ENCODE measurements at places on chromosomes 6 and 20.

GRCh38 chr6:111763381-111763780 lies 109.9 kb downstream of the FYN start:
- no peak overlapping the region for H3K4me3 ChIP-seq
- DNase-seq: no peak
- H3K27me3 ChIP-seq: no peaks in the 10 kb centered on the region
- H3K27ac ChIP-seq: no peak overlapping the region
- H3K4me1 ChIP-seq: peaks cover 56% of the 10 kb centered on the region
- no peaks in the 10 kb centered on the region for H3K36me3 ChIP-seq

- H3K36me3 ChIP-seq: no peaks in the 10 kb centered on the region
- no peaks in the 10 kb centered on the region for H3K4me1 ChIP-seq
- H3K27ac ChIP-seq: no peak overlapping the region
- H3K27me3 ChIP-seq: no peaks in the 10 kb centered on the region
- no peak overlapping the region for H3K4me3 ChIP-seq
- DNase-seq: no peak
These were observed 531.0 kb downstream of the EPHA7 start for GRCh38 chr6:92888316-92888715.

GRCh38 chr20:50744143-50744792 lies 12.9 kb downstream of the PARD6B start:
- peak overlapping the region; percentile 65 for H3K27ac ChIP-seq
- peak; percentile 96 for DNase-seq
- no peaks in the 10 kb centered on the region for H3K27me3 ChIP-seq

DNA sequence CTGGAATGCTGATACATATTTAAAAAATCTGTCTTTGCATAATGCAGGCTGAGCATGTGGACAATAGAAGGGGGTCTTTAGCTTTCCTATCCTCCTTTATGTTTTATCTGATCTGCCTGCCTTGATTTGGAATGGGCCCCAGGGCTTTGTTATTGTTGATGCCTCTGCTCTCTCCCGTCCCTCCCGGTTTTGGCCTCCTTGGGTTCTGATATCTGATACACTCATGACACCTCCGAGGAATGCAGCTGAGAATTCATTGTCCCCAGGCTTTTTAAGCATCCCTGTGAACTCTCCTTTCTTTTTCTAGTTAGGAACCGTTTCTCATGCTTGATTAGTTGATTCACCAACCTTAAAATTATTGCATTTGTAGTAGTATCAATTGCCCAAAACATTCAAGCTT lies 185.5 kb upstream of the RALGAPA2 start:
- H3K27ac ChIP-seq: no peak overlapping the region
- no peak for DNase-seq
- H3K4me3 ChIP-seq: no peak overlapping the region
- H3K27me3 ChIP-seq: no peaks in the 10 kb centered on the region

- no peak overlapping the region for H3K4me3 ChIP-seq
- H3K27ac ChIP-seq: no peak overlapping the region
- DNase-seq: no peak
- H3K27me3 ChIP-seq: no peaks in the 10 kb centered on the region
These were observed 82.4 kb downstream of the RTN4IP1 start for GRCh38 chr6:106546691-106547414.

DNA sequence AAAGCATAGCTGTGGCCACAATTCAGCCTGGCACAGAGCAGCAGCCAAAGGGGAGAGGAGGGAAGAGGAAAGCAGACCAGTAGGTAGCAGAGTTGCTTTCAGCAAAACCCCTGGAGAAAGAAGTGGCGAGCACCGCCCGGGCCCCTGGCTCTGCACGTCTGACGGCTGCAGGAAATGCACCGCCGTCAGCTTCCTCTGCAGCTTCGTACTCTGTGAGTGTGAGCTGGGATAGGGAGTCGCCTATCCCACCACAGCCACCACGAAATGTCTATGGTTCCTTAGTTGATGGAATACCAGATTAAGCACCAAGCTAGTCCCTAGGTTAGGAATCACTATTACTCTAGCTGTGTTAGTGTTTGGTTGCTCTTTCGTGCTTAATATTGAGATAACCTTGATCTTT lies 79.9 kb upstream of the NAA20 start:
- H3K36me3 ChIP-seq: peaks cover 5% of the 10 kb centered on the region
- no peak overlapping the region for H3K4me3 ChIP-seq
- DNase-seq: no peak
- H3K4me1 ChIP-seq: peaks cover 23% of the 10 kb centered on the region

GRCh38 chr6:109075934-109076333 lies 18.7 kb downstream of the SESN1 start:
- no peaks in the 10 kb centered on the region for H3K27me3 ChIP-seq
- H3K4me1 ChIP-seq: peaks cover 54% of the 10 kb centered on the region
- peak overlapping the region; percentile 40 for H3K27ac ChIP-seq
- H3K36me3 ChIP-seq: no peaks in the 10 kb centered on the region
- H3K4me3 ChIP-seq: no peak overlapping the region
- DNase-seq: no peak

- no peak for DNase-seq
- H3K27me3 ChIP-seq: no peaks in the 10 kb centered on the region
- H3K4me1 ChIP-seq: peaks cover 6% of the 10 kb centered on the region
- H3K36me3 ChIP-seq: no peaks in the 10 kb centered on the region
- H3K4me3 ChIP-seq: no peak overlapping the region
- no peak overlapping the region for H3K27ac ChIP-seq
These were observed 23.9 kb downstream of the DUSP22 start for GRCh38 chr6:315921-316752.

GRCh38 chr6:84508981-84509380 lies 255.4 kb downstream of the TBX18 start:
- no peak overlapping the region for H3K27ac ChIP-seq
- no peaks in the 10 kb centered on the region for H3K4me1 ChIP-seq
- no peaks in the 10 kb centered on the region for H3K27me3 ChIP-seq
- no peak for DNase-seq
- no peak overlapping the region for H3K4me3 ChIP-seq

GRCh38 chr6:156160795-156161165 lies 616.4 kb upstream of the ARID1B start:
- peaks cover 13% of the 10 kb centered on the region for H3K4me1 ChIP-seq
- no peak overlapping the region for H3K4me3 ChIP-seq
- no peak for DNase-seq
- no peaks in the 10 kb centered on the region for H3K36me3 ChIP-seq
- H3K27me3 ChIP-seq: no peaks in the 10 kb centered on the region

DNA sequence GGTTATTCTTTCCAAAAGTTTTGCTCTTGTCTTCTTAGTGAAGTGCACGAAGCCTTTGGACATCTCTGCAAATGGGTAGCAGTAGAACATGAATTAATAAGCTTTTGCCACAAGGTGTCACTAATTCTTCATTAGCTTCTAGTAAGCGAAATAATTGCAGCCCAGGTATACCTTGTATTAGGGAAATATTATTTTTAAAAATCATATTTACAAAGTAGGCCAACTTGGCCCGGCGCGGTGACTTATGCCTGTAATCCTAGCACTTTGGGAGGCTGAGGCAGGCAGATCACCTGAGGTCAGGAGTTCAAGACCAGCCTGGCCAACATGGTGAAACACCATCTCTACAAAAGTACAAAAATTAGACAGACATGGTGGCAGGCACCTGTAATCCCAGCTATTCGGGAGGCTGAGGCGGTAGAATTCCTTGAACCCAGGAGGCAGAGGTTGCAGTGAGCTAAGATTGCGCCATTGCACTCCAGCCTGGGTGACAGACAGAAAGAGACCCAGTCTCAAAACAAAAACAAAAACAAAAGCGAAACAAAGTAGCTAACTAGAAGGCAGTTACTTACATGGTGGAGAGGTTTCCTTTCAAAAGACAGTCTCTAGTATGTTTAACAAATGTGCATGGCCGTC lies 8.8 kb upstream of the RSPH3 start:
- no peaks in the 10 kb centered on the region for H3K4me1 ChIP-seq
- H3K36me3 ChIP-seq: no peaks in the 10 kb centered on the region
- no peak for DNase-seq

DNA sequence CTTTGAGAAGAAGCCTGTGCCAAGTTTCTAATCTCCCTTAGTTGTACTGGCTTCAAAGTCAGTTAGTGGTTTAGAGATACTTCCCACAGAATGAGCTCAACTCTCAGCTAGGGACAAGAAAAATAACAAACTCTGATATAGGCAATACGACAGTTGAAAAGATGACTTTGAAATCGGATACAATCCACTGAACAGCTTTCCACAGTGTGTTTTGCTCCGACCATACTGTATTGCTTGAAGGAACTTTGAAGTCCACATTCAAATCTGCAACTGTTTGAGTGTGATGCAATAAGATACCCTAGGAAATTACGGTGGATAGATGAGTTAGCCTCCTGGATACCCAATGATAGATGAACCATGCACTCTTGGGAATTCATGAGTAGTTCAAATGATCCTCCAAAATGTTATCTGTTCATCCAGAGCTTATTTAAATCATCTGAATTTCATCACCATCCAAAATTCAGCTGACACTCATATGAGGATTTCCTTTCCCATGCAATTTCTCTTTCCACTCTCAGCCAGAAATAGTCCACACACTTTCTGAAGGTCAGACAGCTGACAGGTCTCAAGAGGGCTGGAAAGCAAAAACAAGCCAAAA lies 443.8 kb downstream of the HAO1 start:
- no peak overlapping the region for H3K4me3 ChIP-seq
- no peak overlapping the region for H3K27ac ChIP-seq
- H3K27me3 ChIP-seq: no peaks in the 10 kb centered on the region
- no peak for DNase-seq
- no peaks in the 10 kb centered on the region for H3K36me3 ChIP-seq

DNA sequence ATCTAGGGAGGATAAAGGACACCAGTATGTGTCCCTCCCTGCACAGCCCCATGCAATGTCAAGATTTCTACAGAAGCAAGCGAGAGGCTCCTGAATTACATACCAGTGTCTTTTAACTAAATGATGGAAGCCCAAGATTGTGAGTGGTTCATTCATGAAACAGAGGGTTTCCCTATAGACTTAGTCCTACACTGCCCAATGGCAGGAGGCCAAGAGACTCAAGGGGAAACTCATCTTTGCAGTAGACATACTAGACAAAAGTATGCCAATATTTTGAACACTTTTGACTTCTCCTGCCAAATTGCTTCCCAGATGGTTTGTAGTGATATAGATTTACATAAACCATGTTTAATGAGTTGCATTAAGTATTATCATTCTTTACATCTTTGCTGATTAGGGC lies 557.2 kb upstream of the JAG1 start:
- no peaks in the 10 kb centered on the region for H3K36me3 ChIP-seq
- peaks cover 23% of the 10 kb centered on the region for H3K4me1 ChIP-seq
- no peak overlapping the region for H3K4me3 ChIP-seq
- DNase-seq: no peak
- H3K27ac ChIP-seq: no peak overlapping the region

DNA sequence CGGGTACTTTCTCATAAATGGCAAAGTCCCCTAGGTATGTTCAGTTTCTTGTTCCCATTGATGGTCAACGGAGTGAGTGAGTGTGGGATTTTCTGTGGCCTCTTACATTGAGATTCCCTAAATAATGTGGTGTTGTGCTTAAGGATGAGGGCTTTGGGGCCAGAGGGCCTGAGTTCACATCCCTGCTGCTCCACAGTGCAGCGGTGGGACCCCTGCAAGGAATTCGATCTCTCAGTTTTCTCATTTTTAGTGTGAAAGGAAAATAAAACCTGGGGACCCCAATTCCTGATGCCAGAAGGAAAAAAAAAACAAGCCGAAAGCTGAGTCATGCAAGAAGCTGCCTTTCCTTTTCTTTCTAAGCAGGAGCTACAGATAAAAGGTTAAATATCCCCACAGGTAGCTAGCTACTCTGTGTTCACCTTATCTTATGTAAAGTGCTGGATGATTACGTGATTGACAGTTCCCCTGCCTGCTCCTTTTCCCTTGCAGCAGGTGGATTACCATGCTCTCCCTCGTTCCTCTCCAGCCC lies 120.2 kb upstream of the CLDN20 start:
- no peaks in the 10 kb centered on the region for H3K27me3 ChIP-seq
- peak overlapping the region; percentile 61 for H3K27ac ChIP-seq
- peak overlapping the region; percentile 24 for H3K4me3 ChIP-seq
- H3K4me1 ChIP-seq: peaks cover 27% of the 10 kb centered on the region
- DNase-seq: no peak

DNA sequence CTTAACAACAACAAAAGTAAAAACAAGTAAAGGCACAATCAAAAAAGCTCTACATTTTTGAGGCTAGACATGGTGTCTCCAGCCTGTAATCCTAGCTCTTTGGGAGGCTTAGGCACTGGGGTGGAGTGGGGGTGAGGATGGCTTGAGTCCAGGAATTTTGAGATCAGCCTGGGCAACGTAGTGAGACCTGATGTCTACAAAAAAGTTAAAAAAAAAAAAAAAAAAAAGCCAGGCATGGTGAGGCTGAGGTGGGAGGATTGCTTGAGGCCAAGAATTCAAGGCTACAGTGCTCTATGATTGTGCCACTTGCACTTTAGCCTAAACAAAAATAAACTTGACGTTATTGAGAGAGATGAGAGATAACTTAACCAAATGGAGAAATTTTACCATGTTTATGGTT lies 60.1 kb downstream of the QKI start:
- no peak for DNase-seq
- no peak overlapping the region for H3K4me3 ChIP-seq
- H3K27me3 ChIP-seq: no peaks in the 10 kb centered on the region
- H3K36me3 ChIP-seq: no peaks in the 10 kb centered on the region
- no peak overlapping the region for H3K27ac ChIP-seq
- peaks cover 9% of the 10 kb centered on the region for H3K4me1 ChIP-seq
